ENCODE measurements at places on chromosomes 11 and 22. TPM values are rescaled to one million over a fixed set of nuclear protein-coding genes. Genes with fewer than 3 reads are reported as not detected.

DNA sequence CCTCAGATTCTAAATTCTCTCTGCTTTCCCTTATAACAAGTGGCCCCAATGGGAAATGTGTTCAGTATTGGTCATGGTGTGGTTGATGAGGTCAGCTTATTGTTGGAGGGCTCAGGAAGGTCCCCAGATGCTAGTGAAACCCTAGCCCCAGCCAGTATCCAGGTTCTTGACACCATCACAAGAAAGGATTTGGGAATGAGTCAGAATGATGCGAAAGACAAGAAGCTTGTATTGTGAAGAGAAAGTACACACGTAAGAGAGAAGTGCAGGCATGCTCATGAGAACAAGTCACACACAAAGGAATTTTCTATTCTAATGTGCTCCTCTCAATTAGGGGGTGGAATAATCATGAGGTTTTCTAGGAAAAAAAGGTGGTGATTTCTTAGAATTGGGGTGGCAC lies 34.9 kb upstream of the TRPC6 start:
- no peak for DNase-seq
- H3K27me3 ChIP-seq, result no peaks in the 10 kb centered on the region
- H3K27ac ChIP-seq, result no peak overlapping the region
- no peak overlapping the region for H3K4me3 ChIP-seq

- no peak overlapping the region for H3K4me3 ChIP-seq
- no peaks in the 10 kb centered on the region for H3K4me1 ChIP-seq
- no peaks in the 10 kb centered on the region for H3K27me3 ChIP-seq
- H3K27ac ChIP-seq, result no peak overlapping the region
Observed at GRCh38 chr11:14237444-14237961, 121.5 kb downstream of the RRAS2 start.

DNA sequence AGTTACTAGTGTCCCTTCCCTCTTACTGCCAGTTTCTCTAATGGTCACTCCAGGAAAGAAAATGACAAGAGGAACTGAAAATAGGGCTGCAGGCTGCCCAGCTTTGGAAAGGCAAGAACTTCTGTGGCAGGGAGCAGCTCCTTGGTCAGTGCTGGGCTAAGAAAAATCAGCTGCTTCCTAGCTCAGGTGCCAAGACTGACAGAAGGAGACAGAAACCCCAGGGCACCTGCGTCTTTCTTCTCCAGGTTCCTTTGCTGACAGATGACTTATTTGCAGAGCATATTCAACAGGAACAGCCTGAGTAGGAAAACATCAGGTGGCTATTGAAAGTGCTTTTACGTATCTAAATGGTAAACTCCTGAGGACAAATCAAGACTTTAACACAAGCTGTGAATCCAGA lies 25.4 kb downstream of the MAML2 start:
- DNase-seq, result no peak
- H3K36me3 ChIP-seq, result no peaks in the 10 kb centered on the region
- no peak overlapping the region for H3K4me3 ChIP-seq
- H3K27ac ChIP-seq, result peak overlapping the region; percentile 47

- no peaks in the 10 kb centered on the region for H3K4me1 ChIP-seq
- H3K27me3 ChIP-seq, result no peaks in the 10 kb centered on the region
- DNase-seq, result no peak
Observed at GRCh38 chr22:37442537-37442936, 15.3 kb upstream of the ELFN2 start.

- peak; percentile 30 for DNase-seq
- H3K36me3 ChIP-seq, result no peaks in the 10 kb centered on the region
- peaks cover 27% of the 10 kb centered on the region for H3K4me1 ChIP-seq
- H3K4me3 ChIP-seq, result peak overlapping the region; percentile 63
- H3K27me3 ChIP-seq, result no peaks in the 10 kb centered on the region
- H3K27ac ChIP-seq, result peak overlapping the region; percentile 97
Observed at GRCh38 chr11:33258631-33259205, 1.5 kb downstream of the HIPK3 start.

- DNase-seq, result no peak
- H3K36me3 ChIP-seq, result no peaks in the 10 kb centered on the region
- H3K27me3 ChIP-seq, result no peaks in the 10 kb centered on the region
Observed at GRCh38 chr11:12117611-12118010, 7.2 kb downstream of the MICAL2 start.

DNA sequence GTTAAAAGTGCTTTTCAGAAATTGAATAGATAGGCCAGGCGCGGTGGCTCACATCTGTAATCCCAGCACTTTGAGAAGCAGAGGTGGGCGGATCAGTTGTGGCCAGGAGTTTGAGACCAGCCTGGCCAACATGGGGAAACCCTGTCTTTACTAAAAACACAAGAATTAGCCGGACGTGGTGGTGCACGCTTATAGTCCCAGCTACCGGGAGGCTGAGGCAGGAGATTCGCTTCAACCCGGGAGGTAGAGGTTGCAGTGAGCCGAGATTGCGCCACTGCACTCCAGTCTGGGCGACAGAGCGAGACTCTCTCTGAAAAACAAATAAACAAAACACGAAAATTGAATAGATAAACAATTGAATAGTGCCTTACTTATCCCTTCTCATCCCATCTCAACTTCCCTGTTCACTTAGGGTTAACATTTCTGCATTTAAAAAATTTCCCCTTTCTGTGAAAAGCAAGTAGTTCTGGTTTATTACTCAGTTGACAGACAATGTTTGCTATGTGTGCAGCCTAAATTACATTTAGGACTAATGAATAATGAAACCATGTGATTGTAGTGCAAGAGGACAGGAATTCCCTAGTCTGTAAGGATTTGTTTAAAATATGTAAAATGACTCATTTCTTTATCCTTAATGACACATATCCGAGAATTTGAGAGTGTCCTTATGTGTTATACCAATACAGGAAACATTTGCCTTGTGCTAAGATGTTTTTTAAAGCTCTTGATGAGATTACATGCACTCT lies 6.0 kb downstream of the RNF169 start:
- peaks cover 2% of the 10 kb centered on the region for H3K4me1 ChIP-seq
- H3K27ac ChIP-seq, result no peak overlapping the region
- no peaks in the 10 kb centered on the region for H3K27me3 ChIP-seq
- no peak for DNase-seq
- H3K4me3 ChIP-seq, result no peak overlapping the region
- H3K36me3 ChIP-seq, result no peaks in the 10 kb centered on the region

GRCh38 chr11:5007561-5007960 lies 12.9 kb downstream of the OR51L1 start:
- no peaks in the 10 kb centered on the region for H3K4me1 ChIP-seq
- H3K27ac ChIP-seq, result no peak overlapping the region
- H3K4me3 ChIP-seq, result no peak overlapping the region
- no peak for DNase-seq
- H3K36me3 ChIP-seq, result no peaks in the 10 kb centered on the region

- peak within 1 kb of the TSS; percentile 47 for H3K4me3 ChIP-seq
- peak; percentile 12 for DNase-seq
- no peak within 1 kb of the TSS for H3K27ac ChIP-seq
- no peaks in the 10 kb centered on the region for H3K36me3 ChIP-seq
- H3K27me3 ChIP-seq, result peaks cover 18% of the 10 kb centered on the region
- H3K4me1 ChIP-seq, result peaks cover 24% of the 10 kb centered on the region
Observed at GRCh38 chr11:67022961-67023956, at the start of gene SYT12. TSS of gene SYT12 (plus strand) at chr11:67023134. CDS start at chr11:67030145, 7,011 bp downstream.

GRCh38 chr22:37777122-37777687 lies 30.5 kb upstream of the GCAT start:
- no peak overlapping the region for H3K27ac ChIP-seq
- H3K36me3 ChIP-seq, result no peaks in the 10 kb centered on the region

DNA sequence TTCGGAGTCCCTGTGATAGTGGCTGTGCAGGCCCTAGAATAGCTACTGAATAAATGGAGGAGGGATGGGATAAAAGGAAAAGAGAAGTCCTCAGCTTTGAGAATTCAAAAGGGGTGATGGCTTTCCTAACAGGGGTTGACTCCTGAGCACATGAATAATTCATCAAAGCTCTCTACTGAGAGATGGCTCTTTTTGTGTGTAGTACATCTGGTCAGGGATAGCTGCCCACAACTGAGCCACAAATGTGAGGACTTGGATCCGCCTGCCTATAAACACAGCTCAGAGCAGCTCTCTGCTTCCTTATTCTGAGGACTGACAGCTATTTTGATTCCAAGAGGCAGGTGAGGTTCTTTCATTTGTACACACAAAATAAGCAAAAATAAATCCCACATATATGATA lies 82.3 kb downstream of the USP35 start:
- no peaks in the 10 kb centered on the region for H3K27me3 ChIP-seq
- DNase-seq, result no peak
- no peak overlapping the region for H3K4me3 ChIP-seq
- no peak overlapping the region for H3K27ac ChIP-seq
- H3K36me3 ChIP-seq, result no peaks in the 10 kb centered on the region

- H3K4me1 ChIP-seq, result no peaks in the 10 kb centered on the region
- H3K36me3 ChIP-seq, result no peaks in the 10 kb centered on the region
- H3K27ac ChIP-seq, result no peak overlapping the region
- DNase-seq, result no peak
Observed at GRCh38 chr22:25650833-25651232, 86.4 kb downstream of the GRK3 start.

GRCh38 chr11:94315664-94316063 lies 11.3 kb downstream of the IZUMO1R start:
- no peaks in the 10 kb centered on the region for H3K4me1 ChIP-seq
- no peak overlapping the region for H3K27ac ChIP-seq
- H3K36me3 ChIP-seq, result no peaks in the 10 kb centered on the region
- DNase-seq, result no peak

DNA sequence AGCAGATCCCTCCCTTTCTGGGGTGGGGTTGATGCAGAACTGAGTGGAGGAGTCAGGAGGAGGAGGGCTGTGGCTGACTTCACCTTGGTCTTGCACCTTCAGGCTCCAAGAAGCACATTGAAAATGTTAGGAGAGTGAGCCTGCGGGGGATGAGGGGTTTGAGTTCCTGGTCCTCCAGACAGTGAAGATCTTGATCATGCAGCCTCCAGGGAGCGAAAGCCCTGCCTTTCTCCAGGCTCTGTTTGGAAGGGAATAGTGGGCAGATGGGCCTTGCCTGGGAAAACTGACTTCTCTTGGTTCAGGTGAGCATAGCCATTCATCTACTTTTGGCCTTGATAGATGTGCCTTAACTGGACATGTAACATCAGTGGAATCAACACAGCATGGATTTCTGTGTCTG lies 267.6 kb upstream of the B3GAT1 start:
- H3K4me1 ChIP-seq, result no peaks in the 10 kb centered on the region
- no peak overlapping the region for H3K4me3 ChIP-seq
- no peak overlapping the region for H3K27ac ChIP-seq
- H3K27me3 ChIP-seq, result no peaks in the 10 kb centered on the region

- H3K4me1 ChIP-seq, result no peaks in the 10 kb centered on the region
- H3K36me3 ChIP-seq, result no peaks in the 10 kb centered on the region
- H3K4me3 ChIP-seq, result no peak overlapping the region
- no peak overlapping the region for H3K27ac ChIP-seq
- no peaks in the 10 kb centered on the region for H3K27me3 ChIP-seq
- DNase-seq, result no peak
Observed at GRCh38 chr11:88012456-88012855, 162.8 kb downstream of the RAB38 start.

GRCh38 chr11:12372111-12372510 lies 5.3 kb upstream of the PARVA start:
- no peak for DNase-seq
- H3K36me3 ChIP-seq, result no peaks in the 10 kb centered on the region
- no peak overlapping the region for H3K4me3 ChIP-seq

GRCh38 chr22:49746065-49746464 lies 81.6 kb downstream of the BRD1 start:
- H3K4me1 ChIP-seq, result no peaks in the 10 kb centered on the region
- H3K4me3 ChIP-seq, result no peak overlapping the region
- no peak for DNase-seq
- H3K27me3 ChIP-seq, result no peaks in the 10 kb centered on the region
- H3K36me3 ChIP-seq, result no peaks in the 10 kb centered on the region
- H3K27ac ChIP-seq, result no peak overlapping the region

GRCh38 chr11:122077459-122077858 lies 38.6 kb downstream of the BLID start:
- H3K4me3 ChIP-seq, result no peak overlapping the region
- H3K4me1 ChIP-seq, result no peaks in the 10 kb centered on the region
- no peak for DNase-seq
- H3K27me3 ChIP-seq, result no peaks in the 10 kb centered on the region
- no peaks in the 10 kb centered on the region for H3K36me3 ChIP-seq

DNA sequence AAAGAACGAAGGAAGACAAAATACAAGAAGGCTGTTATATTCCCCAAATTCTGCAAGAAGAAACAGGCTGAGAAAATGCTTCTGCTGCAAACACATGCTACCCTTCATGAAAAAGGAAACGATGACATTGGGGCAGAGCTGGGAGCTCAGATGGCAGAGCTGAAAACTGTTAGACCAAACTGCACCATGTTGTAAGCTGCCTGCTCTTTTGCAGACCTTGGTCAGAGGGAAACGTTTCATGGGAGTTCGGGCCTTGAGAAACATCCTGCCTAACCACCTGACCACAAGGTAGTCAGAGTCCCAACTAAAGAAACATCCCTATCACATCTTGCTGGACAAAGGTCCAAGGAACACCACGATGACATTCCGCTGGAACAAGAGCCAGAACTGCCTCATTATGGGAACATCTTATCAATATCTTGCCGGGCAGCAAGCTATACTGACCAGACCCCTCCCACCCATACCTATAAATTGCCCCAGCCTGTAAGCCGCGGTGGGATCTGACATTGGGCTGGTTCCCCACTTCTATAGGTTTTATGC lies 110.7 kb upstream of the CTSC start:
- H3K27ac ChIP-seq, result no peak overlapping the region
- no peak overlapping the region for H3K4me3 ChIP-seq
- H3K36me3 ChIP-seq, result no peaks in the 10 kb centered on the region
- no peaks in the 10 kb centered on the region for H3K27me3 ChIP-seq
- H3K4me1 ChIP-seq, result no peaks in the 10 kb centered on the region

Gene CSNK2A3
- 0.66 TPM for total RNA-seq

Gene MFNG
- total RNA-seq, result 223 TPM

Gene FIBIN
- not detected for total RNA-seq

Gene ANKK1
- 4.2 TPM for total RNA-seq

Gene ZC3H12C
- 0.32 TPM for total RNA-seq

Gene PAAF1
- total RNA-seq, result 20.3 TPM

All from naive thymus-derived CD4-positive, alpha-beta T cell (primary cell).